ENCODE measurements at places on chromosomes 16 and 17.

GRCh38 chr16:27690608-27691007 lies 140.7 kb downstream of the KATNIP start:
- no peak for DNase-seq

GRCh38 chr16:56048425-56049105 lies 142.7 kb upstream of the GNAO1 start:
- DNase-seq: no peak

- no peak for DNase-seq
These were observed 20.9 kb downstream of the HLF start for GRCh38 chr17:55285340-55286301.

DNA sequence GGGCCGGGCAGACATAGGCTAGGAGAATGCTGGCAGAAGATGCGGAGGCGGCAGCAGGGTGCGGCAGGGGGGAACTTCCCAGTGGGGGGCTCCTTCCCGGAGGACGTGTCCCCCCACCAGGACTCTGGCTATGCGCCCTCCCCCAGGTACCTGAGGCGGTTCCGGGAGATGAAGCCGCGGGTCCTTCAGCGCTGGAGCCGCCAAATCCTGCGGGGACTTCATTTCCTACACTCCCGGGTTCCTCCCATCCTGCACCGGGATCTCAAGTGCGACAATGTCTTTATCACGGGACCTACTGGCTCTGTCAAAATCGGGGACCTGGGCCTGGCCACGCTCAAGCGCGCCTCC lies 3.4 kb downstream of the WNK4 start:
- no peak for DNase-seq

GRCh38 chr17:76237859-76238313 lies 2.4 kb downstream of the RNF157 start:
- DNase-seq: no peak

DNA sequence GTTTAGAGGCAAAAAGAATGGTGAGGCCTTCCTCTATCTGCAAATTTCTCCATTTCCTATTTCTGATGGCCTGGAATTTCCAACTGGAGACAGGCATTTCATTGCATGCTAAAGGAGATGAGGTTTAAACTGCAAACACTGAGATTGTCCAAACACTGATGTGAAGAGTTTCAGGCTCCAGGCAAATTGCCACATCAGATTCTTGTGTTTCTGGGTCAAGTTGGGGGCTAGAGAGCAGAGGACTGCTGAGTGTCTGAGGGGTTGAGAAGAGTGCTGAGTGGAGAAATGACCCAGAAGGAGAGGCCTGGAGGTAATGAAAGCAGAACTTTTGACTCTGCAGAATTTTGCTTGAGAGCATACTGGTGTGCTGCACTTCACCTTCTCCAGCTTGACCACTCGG lies 216.7 kb upstream of the MPHOSPH6 start:
- no peak for DNase-seq

DNA sequence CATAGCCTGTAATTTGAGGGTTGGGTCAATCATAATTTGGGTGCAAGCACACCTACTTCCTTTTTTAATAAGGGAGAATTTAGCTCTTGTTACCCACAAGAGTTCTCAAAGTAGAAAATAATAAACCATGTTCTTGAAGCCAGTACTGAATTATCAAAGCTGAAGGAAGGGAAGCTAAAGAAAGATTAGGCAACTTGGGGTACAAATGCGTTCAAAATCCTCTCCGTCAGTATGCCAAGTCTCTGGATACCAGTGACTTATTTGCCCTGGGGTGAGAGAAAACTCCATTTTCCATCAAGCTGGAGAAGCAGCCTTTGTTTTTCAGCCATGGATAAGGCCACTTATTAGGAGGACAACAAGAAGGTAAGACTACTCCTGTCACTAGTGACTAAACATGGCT lies 23.5 kb upstream of the DHRS13 start:
- DNase-seq: no peak

DNA sequence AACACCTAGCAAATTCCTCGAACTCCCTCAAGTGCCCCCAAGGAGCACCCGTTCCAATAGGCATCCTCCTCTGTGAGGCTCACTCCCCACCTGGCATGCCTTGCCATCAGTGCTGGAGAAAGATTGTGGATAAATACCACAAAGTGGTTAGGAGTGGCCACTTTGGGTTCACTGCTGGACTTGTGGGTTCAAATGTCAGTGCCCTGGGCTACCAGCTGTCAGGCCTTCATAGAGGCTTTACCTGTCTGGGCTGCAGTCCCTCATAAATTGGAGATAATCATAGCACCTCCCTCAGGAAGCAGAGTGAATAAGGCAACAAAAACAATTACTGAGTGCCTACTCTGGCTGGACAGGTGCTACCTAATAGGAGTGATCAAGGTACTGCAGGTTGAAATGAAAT lies 1.5 kb upstream of the SYT17 start:
- no peak for DNase-seq

GRCh38 chr16:11452746-11453389 lies 107.6 kb downstream of the RMI2 start:
- no peak for DNase-seq

DNA sequence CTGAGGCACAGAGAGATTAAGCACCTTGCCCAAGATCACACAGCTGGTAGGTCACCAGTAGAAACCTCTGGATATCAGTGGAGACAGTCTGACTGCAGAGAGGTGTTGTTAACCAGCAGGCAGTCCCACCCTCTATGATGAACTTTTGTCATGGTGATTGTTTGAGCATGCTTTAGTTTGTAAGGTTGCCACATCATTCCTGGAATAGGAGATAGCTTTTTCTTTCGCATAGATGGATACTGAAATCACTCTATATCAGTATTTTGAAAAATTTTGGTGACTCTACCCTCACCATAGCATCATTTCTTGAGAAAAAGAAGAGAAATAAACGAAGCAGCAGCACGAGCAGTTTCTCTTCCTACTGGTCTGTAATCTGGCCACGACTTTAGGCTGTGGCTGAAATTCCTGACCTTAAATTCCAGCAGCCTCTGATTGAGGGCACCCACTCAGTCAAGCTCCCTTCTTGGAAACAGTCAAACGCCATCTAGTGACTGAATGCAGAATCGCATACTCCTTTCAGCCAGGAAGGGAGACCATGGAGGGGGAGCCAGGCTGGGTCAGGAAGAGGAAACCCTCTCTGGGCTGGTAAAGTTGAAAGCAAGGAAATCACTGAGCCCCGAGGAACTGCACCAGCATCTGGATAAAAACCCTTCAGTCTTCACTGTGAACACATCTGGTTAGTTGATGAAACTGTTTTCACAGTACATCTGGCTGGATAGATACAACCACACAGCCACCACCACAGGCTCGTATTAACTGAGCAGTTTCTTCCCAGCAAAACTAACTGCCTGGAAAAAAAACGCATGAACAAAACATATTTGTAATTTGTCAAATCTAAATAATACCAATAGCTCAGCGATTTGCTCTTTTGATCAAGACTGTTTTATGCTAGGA lies 108.5 kb upstream of the XYLT1 start:
- DNase-seq: peak; percentile 23

DNA sequence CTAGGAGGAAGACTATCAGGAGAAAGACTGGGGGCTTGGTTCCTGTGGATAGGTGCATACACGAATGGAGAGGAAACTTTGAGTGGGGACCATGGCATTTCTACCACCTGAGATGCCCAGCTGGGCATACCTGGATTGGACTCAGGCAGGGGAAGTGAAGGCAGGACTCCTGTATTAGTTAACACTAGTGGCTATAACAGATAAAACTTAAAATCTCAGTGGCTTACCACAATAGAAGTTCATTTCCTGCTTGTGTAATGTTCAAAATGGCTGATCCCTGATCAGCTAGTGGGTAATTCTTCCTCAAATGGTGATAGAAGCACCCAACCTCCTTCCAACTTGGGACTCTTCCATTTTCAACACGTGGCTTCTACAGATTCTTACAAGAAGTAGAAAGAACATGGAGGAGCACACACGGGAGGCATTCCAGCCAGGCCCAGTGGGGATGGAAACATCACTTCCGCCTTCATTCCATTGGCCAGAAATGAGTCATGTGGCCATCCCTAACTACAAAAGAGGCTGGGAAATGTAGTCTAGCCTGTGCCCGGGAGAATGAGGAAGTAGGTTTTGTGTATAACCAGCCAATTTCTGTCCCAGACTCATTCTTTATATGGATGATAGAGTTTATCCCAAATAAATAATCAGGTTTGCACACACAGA lies 112.1 kb downstream of the UTP18 start:
- no peak for DNase-seq

GRCh38 chr17:82333279-82334171 lies at the start of gene SECTM1:
Gene SECTM1 (minus strand): TSS chr17:82333766. CDS start chr17:82327240, 6,526 bp downstream.
- no peak for DNase-seq

- DNase-seq: no peak
These were observed 290.4 kb downstream of the ABCC12 start for GRCh38 chr16:47865337-47865855.

DNA sequence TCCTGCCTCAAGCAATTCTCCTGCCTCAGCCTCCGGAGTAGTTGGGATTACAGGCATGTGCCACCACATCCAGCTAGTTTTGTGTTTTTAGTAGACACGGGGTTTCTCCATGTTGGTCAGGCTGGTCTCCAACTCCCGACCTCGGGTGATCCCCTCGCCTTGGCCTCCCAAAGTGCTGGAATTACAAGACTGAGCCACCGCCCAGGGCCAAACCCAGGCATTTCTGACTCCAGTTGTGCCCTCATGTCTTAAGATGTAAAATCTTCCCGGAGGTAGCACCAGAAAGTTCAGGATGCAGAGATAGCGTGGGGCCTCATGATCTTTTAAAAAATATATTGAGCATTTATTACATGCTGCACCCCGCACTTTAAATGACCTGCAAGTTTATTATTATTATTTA lies 12.8 kb upstream of the SMG1 start:
- no peak for DNase-seq

- no peak for DNase-seq
These were observed 3.1 kb upstream of the MT1X start for GRCh38 chr16:56679078-56679730.

DNA sequence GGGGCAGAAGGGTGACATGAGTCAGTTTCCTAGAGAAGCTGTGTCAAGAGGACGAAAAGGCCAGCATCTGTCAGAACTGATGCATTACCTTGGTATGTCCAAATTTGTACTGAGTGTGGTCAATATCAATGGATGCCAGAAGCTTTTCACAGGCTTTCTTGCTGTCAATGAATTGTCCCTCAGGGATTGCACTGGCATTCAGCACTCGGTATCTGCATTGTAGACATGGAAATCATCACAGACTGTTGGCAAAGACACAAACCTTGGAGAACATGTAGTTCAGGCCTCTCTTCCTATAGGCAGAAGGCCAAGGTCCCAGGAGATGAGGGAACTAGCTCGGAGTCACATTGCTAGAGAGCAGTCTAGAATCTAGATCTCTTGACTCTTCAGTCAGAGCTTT lies 16.6 kb downstream of the MYH3 start:
- DNase-seq: no peak

DNA sequence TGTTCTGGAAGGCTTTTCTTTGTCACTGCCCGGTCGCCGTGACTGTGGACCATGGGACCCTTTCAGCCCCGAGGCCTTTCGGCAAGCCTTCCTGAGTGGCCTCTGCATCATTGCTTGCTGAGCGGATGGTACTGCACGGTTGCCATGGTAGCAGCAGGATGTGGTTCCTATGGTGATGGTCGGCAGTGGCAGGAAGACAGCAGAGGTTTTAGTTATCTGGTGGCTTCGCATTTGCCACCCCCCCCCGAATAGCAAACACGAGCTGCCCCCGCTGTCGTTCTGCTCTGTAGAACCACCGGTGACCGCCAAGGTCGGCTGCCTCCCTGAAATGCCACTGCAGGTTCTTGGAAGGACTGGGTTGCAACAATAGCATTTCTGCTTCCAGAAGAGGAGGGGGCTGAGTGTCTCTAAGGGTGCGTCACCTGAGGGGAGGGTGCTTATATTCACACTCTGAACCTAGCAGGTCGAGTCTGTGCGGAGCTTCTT lies 76.6 kb downstream of the CMIP start:
- DNase-seq: peak; percentile 67

GRCh38 chr17:38994026-38994425 lies 26.8 kb upstream of the FBXO47 start:
- DNase-seq: no peak

DNA sequence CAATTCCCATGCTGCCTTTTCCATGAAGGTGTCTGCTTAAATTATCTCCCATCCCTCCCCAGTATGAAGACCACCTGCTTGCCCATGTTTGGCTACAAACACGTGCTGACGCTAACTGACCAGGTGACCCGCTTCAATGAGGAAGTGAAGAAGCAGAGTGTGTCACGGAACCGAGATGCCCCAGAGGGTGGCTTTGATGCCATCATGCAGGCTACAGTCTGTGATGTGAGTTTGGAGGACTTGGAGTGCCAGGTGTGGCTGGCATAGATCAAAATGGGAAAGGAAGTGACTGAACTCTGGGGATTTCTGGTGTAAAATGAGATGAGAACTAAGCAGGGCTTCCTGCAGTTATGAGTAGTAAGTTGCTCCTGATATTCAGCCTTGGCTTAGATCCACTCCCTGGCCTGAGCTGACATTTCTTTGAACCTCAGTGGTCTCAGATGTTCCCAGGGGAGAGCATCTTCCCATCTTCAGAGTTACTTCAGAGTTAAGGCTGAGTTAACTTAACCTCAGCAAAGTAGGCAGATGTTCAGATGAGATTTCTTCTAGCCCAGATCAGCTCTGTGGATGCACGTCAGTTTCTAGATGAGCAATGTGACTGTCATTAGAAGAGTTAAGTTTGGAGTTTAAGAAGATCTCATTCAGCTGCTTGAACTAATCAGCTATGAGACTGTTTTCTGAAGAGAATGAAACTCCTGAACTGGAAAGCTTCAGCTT lies 32.7 kb downstream of the ITGB3 start:
- no peak for DNase-seq

DNA sequence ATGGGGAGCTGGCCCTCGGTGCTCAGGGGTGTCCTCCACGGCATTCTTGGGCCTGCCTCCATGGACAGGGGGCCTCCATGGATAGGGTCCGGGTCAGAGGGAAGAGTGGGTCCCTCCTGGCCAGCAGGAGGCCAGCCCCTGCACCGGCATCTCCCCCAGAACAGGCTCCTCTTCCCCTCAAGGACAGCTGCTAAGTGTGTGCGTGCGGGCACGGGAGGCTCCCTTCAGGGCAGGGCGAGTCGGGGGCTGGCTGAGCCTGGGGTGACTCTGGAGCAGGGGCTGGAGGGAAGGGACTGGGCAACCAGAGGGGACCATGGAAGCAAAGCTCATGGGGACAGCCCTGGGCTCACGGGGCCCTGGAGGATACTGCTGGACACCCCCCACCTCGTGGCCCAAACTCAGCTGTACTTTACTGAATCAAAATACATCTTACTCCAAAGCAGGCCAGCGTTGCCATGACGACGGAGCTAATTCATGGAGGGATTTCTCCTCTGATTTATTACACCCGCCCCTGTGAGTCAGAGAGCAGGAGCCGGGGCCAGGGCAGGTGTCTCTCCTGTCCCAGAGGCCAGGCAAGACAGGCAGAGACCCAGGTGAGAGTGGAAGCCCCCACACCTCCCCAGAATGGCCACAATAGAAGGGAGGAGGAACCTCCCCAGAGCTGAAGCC lies 2.1 kb downstream of the CASKIN1 start:
- no peak for DNase-seq

GRCh38 chr17:60851181-60851580 lies 173.5 kb downstream of the BCAS3 start:
- no peak for DNase-seq
